ENCODE measurements at places on chromosomes 1 and 21.

- DNase-seq, result no peak
Measured at GRCh38 chr1:153072806-153073726, 1.7 kb upstream of the SPRR2B start.

DNA sequence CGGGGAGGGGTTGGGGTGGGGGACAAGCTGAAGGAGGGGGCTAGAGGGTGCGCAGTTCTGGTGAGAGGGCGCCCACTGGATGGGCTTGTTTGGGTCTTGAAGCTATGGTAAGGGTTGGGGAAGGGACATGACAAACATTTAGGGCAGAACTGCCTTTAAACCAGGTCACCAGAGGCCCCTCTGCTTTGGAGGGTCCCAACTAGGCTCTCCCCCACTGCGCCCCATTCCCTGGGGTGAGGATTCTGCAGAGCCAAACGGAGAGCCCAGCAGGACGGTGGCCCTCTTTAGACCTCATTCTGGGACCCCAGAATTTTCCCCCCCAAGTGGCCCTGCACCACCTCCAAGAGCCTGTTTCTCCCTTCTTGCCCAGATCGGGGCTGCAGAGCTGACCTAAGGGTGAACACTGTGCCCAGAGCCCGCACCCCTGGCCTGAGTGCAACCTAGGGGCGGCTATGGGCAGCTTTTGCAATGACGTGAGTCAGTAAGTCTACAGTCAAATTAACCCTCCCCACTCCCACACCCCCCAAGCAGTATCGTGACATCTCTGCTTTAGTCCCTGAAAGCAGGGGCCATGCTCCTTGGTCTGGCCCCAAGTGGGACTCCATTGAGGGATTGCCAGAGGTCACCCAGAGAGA, 593.8 kb downstream of the MATN1 start:
- DNase-seq, result no peak

GRCh38 chr1:975896-976683, 5.8 kb downstream of the PERM1 start:
- DNase-seq, result peak; percentile 38

GRCh38 chr1:9179463-9180110, 50.7 kb upstream of the GPR157 start:
- DNase-seq, result no peak

DNA sequence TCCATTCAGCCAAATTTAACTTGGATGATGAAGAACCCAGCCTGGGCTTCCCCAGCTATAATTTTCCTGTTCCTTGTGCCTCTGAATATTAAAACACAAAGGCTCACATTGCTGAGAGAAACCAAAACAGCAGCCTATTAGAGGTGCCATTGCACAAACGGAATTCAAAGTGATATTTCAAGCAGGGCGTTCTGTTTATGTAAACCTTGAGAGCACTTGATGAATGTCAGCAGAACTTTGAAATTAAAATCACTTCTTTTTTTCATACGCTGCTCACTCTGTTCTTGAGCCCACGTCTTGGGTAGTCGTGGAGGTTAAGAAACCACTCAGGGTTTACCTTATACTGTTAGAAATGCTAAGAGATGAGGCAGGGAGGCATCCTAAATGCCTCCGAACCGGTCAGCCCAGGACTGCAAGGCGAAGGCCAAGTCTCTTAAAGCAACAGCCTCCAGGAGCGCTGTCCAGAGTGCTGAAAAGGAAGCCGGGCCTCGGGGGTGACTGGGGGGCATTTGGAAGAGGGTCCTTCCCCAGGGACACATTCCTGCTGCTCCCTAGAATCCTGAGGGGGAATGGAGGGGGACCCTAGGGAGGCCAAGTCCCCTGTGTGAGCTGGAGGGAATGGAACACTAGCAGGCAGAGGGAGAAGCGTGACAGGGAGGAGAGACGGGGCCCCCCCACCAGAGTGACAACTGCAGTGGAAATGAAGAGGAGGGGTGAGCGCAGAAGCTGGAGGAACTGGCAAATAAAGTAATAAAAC, 154.8 kb upstream of the VAMP3 start:
- DNase-seq, result peak; percentile 25

GRCh38 chr1:170168265-170168664, 22.5 kb downstream of the NTMT2 start:
- peak; percentile 59 for DNase-seq

- DNase-seq, result no peak
Measured at GRCh38 chr1:59238333-59238934, 58.5 kb upstream of the FGGY start.

DNA sequence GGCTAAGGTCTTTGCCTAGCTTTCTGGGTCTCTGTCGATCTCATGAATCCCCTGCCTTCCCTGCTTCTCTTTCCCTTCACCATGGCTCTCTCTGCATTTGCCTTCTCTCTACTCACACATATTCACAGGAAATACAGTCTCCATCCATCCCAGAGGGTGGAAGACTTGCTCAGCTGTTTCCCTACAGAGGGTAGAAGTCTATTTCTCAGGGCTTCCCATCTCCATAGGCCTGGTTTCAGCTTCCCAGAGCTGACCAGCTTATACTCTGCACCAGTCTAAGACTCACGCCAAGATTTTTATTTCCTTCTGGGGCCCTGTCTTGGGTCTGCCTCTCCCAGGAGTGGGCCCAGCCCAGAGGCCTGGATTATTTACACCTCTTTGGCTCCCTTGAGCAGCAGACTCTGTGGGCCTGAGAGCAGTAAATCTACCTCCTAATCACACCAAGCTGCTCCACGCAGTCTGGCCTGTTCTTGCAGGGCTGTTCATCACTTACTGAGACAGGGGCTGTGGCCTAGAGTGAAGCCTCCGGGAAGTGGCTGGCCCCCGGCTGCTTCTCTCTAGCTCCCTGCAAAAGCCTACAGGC, 102.5 kb downstream of the PLXNA2 start:
- DNase-seq, result no peak

DNA sequence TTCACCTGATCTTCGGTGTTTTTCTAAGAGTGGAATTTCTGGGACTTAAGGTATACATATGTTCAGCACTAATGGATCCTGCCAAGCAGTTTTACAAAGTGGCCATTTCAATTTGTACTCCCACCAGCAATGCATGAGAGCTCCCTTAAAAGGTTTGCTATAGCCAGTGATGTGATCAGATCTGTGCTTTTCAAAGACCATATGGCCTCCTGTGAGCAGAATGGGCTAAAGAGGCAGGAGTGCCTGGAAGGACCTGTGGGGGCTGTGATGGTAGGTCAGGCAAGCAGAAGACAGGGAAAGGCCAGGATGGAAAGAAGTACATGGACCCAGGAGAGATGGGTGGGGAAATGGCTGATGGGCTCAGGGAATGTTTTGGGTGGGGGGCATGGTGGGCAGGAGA, 252.7 kb downstream of the DISC1 start:
- DNase-seq, result no peak

GRCh38 chr1:28592321-28593071, 431 bp downstream of the RAB42 start:
- no peak for DNase-seq

- no peak for DNase-seq
Measured at GRCh38 chr1:161989786-161990185, 33.9 kb downstream of the OLFML2B start.

GRCh38 chr21:17572431-17572830, 40.3 kb downstream of the BTG3 start:
- no peak for DNase-seq

DNA sequence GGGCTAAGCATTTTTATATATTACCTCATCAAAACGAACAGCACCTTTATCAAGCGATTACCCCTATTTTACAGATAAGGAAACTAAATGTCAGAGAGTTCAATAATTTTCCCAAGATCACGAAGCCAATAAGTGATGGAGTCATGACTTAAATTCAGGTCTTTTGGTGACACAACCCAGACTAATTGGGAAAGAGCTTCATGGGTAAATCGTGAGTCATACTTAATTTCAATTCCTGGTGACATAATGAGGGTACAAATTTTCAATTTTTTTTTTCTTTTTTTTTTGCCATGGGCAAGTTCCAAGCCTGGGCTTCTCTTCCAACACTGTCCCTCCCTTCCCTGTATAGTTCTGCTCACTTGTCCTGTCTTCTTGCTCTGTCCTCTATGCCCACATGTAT, 30.1 kb upstream of the IL10 start:
- peak; percentile 57 for DNase-seq

GRCh38 chr1:9882296-9882944, 27.6 kb downstream of the CTNNBIP1 start:
- DNase-seq, result no peak

- DNase-seq, result no peak
Measured at GRCh38 chr1:3623441-3624199, 1.2 kb upstream of the TPRG1L start.

DNA sequence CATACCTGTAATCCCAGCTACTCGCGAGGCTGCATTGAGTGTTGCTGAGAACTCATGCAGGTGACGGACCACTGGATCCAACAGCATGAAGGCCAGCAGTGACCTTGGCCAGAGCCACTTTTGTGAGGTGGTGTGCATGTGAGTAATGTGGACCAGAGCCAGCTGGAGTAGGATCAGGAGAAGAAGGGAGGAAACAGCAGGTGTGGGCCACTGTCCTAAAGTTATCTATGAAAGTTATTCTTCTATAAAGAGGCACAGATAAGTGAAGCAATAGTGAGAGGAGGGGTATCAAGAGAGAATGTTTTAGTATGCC, 47.8 kb downstream of the TCP10L start:
- DNase-seq, result no peak

DNA sequence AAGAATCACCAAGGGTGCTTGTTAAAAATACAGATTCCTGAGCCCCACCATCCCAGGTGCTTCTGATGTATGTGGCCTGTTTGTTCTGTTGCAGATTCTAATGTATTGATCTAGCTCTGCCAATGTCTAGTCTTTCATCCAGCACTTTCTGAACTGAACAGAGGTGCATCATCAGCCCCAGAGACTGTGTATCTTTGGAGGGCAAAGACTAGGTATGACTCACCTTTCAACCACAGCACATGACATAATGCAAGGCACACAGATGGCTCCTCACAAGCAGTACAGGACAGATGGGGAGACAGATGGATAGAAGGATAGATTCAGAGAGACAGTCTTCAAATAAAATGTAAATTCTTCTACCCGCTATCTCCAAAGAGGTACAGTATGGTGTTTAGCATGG, 32.3 kb downstream of the CD58 start:
- peak; percentile 84 for DNase-seq

- DNase-seq, result peak; percentile 46
Measured at GRCh38 chr1:243475966-243476365, 220.1 kb downstream of the SDCCAG8 start.

DNA sequence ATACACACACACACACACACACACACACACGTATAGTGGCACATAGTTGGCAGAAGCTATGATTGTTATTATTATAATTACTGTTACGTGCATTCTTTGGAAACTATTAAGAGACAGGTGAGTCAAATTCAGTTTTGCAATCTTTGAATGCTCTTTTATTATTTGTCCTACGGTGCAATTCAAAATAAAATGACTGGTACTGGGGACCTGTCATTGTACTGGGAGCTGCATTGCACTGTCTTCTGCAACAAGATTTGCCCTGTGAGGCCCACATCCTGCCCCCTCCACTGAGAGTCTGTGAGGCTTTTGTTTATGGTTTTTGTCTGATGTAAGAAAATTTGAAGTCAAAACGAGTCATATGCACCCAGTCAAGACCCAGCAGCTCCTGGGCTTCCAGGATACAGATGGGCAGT, 1.9 kb downstream of the LY9 start:
- DNase-seq, result no peak

GRCh38 chr1:4613606-4614370, 40.6 kb upstream of the AJAP1 start:
- no peak for DNase-seq

GRCh38 chr21:39721885-39722284, 23.1 kb upstream of the IGSF5 start:
- DNase-seq, result no peak

- DNase-seq, result no peak
Measured at GRCh38 chr1:201628490-201628889, 89.6 kb downstream of the NAV1 start.

DNA sequence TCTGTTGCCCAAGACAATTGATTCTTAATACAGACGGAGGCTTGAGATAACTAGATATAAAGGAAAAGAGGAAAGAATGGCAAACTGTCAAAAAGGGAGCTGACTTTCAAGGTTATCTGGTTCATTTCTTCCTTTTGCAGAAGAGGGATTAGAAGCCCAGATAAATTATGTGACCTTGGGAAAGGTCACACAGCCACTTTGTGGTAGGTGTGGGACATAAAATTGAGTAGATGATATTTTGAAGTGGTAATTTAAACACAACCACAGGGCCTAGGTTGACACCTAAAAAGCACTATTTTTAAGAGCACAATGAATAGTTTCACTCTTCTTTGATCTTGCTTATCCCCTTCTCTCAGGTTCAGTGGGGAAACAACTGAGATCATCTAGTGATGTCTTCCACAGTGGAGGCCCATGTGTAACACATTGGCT, 16.9 kb upstream of the KIAA0040 start:
- DNase-seq, result no peak

DNA sequence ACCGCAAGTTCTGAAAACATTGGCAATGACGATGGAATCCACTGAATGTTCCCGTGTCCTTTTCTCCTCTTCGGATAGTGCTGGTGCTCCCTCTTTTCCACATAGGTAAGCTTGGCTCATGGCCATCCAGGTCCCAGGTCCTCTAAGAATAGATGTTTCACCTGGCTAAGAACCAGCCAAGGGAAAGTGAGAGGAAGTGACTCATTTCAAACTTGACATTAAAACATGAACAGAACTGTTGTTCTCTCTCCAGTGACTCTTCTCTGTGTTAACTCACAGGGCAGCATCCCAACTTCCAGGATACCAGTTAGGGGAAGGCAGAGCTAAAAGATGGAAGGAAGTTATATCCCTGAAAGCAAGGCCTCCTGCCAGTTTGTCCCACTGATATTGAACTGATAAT, 493.8 kb upstream of the CHRM3 start:
- DNase-seq, result no peak

GRCh38 chr1:35460796-35461195, 96.4 kb downstream of the KIAA0319L start:
- DNase-seq, result no peak

DNA sequence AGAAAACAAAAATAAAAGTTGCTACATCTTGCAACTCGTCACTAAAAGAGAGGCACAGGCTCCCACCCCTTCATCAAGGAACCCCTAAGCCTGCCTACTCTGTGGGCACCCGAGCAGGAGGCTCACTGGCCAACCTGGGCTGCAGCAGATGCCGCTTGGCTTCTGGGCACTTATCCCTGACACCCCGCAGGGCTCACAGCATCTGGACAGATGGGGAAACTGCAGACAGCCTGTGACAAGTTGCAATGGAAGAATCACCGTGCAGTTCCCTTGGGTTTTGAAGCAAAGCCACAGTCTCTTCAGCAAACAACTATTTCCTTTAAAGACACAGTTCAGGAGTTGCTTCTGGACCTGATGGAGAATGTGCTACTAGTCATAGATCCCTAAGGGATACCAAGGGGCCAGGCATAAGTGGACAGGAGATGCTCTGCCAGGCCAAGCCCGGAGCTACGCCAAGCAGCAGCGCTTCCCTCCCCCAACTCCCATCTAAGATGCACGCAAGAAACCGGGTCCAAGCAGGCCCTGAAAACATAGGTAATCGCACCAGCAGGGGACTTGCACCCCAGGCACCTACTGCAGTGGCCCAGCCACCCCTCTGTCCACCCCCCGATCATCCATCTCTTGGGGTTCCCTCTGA, 170.6 kb downstream of the NPHP4 start:
- DNase-seq, result no peak

GRCh38 chr1:159532922-159533321, 2.9 kb downstream of the OR10J5 start:
- peak; percentile 49 for DNase-seq

- peak; percentile 41 for DNase-seq
Measured at GRCh38 chr1:33255347-33256220, 708 bp upstream of the ZNF362 start.

GRCh38 chr1:119409731-119410130, 5.2 kb upstream of the HSD3B2 start:
- DNase-seq, result peak; percentile 31

All from fibroblast of mammary gland (primary cell).